Activated CD8-positive, alpha-beta memory T cell treated with anti-CD3 and anti-CD28 coated beads for 4 hours (primary cell): ENCODE measurements at places on chromosomes 7 and 10.

- no peak for DNase-seq
Observed at GRCh38 chr10:10871352-10871751, 146.3 kb upstream of the CELF2 start.

DNA sequence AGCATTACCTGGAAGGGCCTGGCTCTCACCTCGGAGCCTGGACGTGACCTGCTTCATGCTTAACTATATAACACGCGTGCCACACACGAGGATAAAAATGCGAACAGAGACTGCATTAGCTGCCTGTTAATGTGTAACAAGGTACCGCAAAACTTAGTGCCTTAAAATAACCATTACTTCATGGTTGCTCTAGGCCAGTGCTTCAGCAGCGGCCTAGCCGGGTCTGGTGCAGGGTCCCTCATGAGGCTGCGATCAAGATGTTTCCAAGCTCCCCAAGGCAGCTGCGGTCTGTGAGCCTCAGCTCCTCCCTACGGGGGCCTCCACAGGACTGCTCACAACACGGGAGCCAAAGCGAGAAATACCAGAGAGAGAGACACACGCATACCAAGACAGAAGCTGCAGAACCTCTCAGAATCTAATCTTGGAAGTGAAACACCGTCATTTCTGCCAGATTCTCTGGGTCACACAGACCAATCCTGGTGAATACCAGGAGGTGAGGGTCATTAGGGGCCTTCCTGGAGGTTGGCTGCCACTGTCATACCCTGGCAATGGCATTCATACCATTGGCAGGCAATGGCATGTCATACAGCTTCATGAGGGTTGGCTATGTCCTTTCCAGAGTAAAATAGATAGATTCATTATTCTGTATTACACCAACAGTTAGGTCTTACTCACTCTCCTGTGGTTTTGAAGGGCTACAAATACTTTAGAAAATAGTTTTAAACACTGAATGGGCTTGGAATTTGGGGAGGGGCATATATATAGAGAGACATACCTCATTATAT is 94.5 kb downstream of the HIPK2 start:
- DNase-seq: no peak

- no peak for DNase-seq
Observed at GRCh38 chr7:151429560-151430331, 10.2 kb downstream of the CRYGN start.

- DNase-seq: no peak
Observed at GRCh38 chr10:49107887-49108267, 7.4 kb downstream of the VSTM4 start.

DNA sequence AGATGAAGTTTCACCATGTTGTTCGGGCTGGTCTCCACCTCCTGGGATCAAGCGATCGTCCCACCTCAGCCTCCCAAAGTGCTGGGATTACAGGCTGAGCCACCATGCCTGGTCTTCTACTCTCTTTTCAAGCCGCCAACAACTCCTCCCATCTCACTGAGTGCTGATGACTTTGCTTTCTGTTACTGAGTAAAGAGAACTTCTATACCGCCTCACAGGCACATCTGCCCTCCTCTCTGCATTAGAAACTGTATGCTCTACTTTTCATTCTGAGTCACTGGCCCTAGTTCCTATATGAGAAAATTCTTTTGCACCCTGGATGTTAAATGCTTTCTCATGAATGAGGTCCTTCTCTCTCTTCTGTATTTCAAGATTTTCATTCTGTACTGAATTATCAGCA is 2.2 kb upstream of the ZNF239 start:
- DNase-seq: no peak
